ENCODE measurements at places on chromosomes 1 and 21. TPM values are rescaled to one million over a fixed set of nuclear protein-coding genes. Genes with fewer than 3 reads are reported as not detected.

ST3GAL3 gene
- 26.4 TPM for total RNA-seq

DNA sequence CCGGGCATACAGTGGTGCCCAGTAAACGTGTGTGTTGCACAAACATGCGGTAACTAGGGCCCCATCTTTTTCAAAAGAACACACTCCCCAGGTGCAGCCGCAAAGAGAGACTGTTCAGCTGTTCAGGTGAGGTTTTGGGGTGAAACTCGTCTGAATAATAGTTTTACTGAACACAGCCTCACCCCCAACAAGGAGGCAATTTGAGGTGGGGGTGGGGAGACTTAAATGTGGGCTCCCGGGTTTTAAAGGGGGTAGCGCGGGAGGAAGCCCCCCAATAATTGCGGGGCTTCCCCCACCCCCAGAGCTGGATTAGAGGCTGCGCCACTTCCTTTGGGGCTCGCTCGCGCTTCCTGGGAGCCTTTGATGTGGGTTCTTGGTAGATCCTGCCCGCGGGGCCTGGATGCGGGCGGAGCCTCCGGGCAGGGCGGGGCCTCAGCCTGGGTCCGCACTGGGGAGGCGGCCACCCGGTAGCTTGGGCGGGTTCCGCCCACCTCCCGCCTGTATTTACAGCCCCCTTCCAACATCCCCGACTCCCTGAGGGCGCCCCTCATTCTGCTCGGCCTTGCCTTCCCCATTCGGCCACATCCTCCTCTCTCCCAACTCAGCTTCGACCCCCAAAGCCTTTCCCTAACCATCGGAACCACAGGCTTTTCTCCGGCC is 6.4 kb upstream of the EPHA2 start:
- peaks cover 25% of the 10 kb centered on the region for H3K4me1 ChIP-seq
- H3K36me3 ChIP-seq: no peaks in the 10 kb centered on the region
- DNase-seq: no peak
- H3K4me3 ChIP-seq: no peak overlapping the region
- H3K27me3 ChIP-seq: no peaks in the 10 kb centered on the region

HLX gene
- total RNA-seq: 0.54 TPM

DNA sequence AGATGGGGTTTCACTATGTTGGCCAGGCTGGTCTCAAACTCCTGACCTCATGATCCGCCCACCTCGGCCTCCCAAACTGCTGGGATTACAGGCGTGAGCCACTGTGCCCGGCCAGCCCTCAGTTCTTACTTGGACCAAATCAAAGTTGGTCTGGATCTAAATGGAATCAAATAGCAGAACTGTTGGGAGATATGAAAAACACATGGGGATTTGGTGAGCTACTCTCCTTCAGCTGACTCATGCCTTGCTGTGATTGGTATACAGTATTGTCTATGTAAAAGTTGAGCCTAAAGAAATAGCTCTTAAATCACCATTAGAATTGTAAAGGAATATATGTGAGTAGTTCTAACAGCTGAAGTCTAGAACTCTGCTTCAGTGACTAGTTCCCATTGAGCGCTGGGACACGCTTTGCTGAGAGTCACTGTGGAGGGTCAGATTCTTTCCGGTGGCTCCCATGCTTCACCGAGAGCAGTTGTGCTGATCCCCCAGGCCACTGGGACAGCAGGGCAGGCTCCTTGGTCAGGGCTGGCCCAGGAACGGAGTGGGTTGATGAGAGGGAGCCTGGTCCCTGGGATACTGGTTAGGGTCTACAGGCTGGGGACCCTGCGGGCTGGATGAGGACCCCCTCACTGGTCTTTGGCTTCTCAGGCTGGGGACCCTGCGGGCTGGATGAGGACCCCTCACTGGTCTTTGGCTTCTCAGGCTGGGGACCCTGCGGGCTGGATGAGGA is 14.0 kb downstream of the PKNOX1 start:
- no peaks in the 10 kb centered on the region for H3K36me3 ChIP-seq
- no peak overlapping the region for H3K27ac ChIP-seq
- H3K27me3 ChIP-seq: no peaks in the 10 kb centered on the region
- H3K4me1 ChIP-seq: peaks cover 19% of the 10 kb centered on the region
- H3K4me3 ChIP-seq: no peak overlapping the region

DNA sequence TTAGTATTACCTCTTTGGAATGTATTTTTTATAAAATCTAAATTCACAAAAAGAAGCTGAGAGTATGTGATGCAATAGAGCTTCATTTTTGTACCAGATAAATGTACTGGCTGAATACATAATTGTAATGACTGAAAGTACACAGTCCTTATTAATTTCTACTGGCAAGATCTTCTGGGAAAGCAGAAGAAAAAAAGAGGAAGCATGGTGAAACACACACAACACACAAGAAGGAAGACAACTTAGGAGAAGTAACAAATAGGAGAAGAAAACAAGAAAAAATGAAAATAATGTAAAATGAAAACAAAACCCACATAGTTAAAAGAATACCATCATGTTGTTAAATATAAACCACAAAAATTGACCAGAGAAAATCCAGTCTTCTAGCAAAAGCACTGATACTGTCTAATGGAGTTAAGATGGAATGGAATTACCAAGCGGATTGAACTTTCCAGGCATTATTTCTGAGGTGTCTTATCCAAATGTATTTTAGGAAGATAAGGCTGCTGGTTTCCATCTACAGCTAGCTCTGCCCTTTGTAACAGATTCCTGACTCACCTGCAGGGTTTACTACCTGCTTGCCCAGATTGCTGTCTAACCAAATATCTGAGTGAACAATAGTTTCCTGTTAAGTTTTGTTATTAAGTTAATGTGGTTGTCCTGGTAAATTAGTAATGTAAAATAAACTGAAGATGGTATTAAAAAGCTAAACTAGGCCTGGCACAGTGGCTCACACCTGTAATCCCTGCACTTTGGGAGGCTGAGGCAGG is 4.5 kb upstream of the COP1 start:
- peaks cover 22% of the 10 kb centered on the region for H3K27me3 ChIP-seq
- peaks cover 9% of the 10 kb centered on the region for H3K4me1 ChIP-seq
- no peak overlapping the region for H3K27ac ChIP-seq
- H3K4me3 ChIP-seq: no peak overlapping the region
- DNase-seq: no peak

- H3K4me1 ChIP-seq: peaks cover 18% of the 10 kb centered on the region
- H3K36me3 ChIP-seq: peaks cover 4% of the 10 kb centered on the region
- H3K27ac ChIP-seq: no peak overlapping the region
- no peak overlapping the region for H3K4me3 ChIP-seq
Measured at GRCh38 chr1:169361281-169361680, 6.3 kb downstream of the NME7 start.

DNA sequence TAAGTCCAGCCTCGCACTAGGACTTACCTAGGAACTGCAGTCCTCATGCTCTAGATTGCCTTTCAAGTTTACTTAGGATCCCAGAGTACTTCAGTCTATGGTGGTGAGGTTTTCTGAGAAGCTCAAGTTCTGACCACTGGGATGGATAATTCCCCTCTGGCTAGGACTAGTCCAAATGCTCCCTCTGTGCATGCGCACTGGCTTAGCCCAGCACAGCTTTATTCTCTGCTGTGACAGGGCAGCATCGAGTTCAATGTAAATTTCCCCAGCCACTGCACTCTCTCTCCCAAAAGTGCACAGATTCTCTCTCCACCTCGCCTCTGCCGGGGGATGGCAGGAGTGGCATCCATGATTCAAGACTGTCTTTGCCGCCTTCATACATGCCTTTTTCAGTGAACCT is 241.6 kb downstream of the ZNF326 start:
- H3K36me3 ChIP-seq: no peaks in the 10 kb centered on the region
- no peak for DNase-seq
- H3K27ac ChIP-seq: no peak overlapping the region
- H3K27me3 ChIP-seq: peaks cover 3% of the 10 kb centered on the region

GRCh38 chr1:27176954-27177353 is 22.0 kb upstream of the SLC9A1 start:
- H3K4me1 ChIP-seq: no peaks in the 10 kb centered on the region
- no peak for DNase-seq

DNA sequence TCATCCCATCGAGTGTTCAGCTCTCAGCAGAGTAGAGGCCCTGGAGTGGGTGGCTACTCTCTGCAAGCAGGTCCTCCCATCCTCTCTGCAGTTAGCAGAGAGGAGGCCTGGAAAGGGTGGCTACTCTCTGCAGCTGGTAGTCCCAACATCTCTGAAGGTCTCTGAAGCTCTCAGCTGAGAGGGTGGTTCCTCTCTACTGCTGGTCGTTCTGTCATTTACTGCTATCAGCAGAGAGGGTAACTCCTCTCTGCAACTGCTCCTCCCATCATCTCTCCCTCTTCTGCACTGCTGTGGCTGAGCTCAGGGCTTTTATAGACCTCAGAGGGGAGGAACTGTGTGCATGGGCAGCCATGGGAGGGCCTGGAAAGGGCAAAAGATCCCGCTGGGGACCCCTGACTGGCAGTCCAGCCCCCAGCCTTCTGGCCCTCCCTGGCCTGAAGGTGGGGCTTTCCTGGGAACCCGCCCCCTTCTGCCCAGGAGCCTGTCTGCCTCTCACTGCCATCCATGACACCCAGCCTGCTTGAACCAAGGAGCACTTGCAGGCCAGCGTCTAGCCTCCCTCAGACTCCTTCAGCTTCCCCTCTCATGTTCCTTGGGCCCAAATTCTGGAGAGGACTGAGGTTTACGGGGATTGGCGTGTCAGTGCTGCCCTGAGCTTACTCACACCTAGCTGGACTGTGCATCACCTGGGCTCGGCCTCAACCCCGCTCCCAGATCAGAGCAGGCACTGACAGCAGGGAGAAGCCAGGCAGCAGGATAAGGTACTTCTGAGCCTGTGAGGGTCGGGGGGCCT is 898.3 kb upstream of the NEGR1 start:
- H3K4me3 ChIP-seq: no peak overlapping the region
- DNase-seq: no peak
- H3K4me1 ChIP-seq: no peaks in the 10 kb centered on the region
- H3K27me3 ChIP-seq: no peaks in the 10 kb centered on the region
- H3K36me3 ChIP-seq: no peaks in the 10 kb centered on the region
- H3K27ac ChIP-seq: no peak overlapping the region

LCE1D gene
- not detected for total RNA-seq

DNA sequence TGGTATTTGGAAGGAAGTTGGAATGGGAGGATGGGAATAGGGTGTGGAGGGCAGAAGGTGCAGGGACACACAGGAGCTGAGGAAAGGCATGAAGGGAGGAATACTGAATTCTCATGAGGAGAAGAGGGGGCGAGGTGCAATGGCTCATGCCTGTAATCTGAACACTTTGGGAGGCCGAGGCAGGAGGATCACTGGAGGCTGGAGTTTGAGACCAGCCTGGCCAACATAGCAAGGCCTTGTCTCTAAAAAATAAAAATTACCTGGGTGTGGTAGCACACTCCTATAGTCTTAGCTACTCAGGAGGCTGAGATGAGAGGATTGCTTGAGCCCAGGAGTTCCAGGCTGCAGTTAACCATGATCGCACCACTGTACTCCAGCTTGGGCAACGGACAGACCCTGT is 117.3 kb downstream of the DTL start:
- no peaks in the 10 kb centered on the region for H3K36me3 ChIP-seq
- H3K27ac ChIP-seq: no peak overlapping the region
- peaks cover 3% of the 10 kb centered on the region for H3K4me1 ChIP-seq
- H3K27me3 ChIP-seq: no peaks in the 10 kb centered on the region
- DNase-seq: no peak
- no peak overlapping the region for H3K4me3 ChIP-seq

DNA sequence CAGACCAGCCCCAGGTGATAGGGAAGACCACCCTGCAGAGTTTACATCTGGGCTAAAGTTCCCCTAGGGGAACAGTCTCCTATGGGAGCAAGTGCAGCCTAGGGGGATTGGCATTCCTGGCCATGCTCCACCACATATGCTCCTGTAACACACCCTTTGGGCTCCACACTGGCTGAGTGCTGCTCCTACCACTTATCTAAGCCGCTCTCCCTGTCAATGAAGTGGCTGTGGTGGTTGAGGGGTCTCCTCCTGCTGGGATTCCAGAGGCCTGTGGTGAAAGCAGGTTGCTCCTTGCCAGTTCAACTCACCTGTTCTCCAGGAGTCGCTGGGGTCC is 51.1 kb downstream of the COL24A1 start:
- H3K4me1 ChIP-seq: no peaks in the 10 kb centered on the region
- H3K4me3 ChIP-seq: no peak overlapping the region
- H3K27ac ChIP-seq: no peak overlapping the region
- peaks cover 21% of the 10 kb centered on the region for H3K27me3 ChIP-seq
- no peak for DNase-seq
- H3K36me3 ChIP-seq: no peaks in the 10 kb centered on the region

- H3K4me3 ChIP-seq: no peak overlapping the region
- no peak for DNase-seq
- H3K27ac ChIP-seq: peak overlapping the region; percentile 47
- peaks cover 40% of the 10 kb centered on the region for H3K4me1 ChIP-seq
- no peaks in the 10 kb centered on the region for H3K36me3 ChIP-seq
Measured at GRCh38 chr1:179296356-179297104, 2.9 kb downstream of the SOAT1 start.

GRCh38 chr1:201881617-201882016 is 7.1 kb upstream of the SHISA4 start:
- no peak for DNase-seq
- H3K4me3 ChIP-seq: no peak overlapping the region
- peaks cover 26% of the 10 kb centered on the region for H3K4me1 ChIP-seq
- peak overlapping the region; percentile 29 for H3K27ac ChIP-seq
- peaks cover 6% of the 10 kb centered on the region for H3K36me3 ChIP-seq
